IPS DF 19.7 (cell line): ENCODE measurements at places on chromosomes 16 and 17.

GRCh38 chr16:17241264-17241835 lies 229.4 kb downstream of the XYLT1 start:
- DNase-seq = no peak

- no peak for DNase-seq
These were observed 44.8 kb upstream of the GNG13 start for GRCh38 chr16:845351-845745.

GRCh38 chr17:28598389-28598788 lies 436 bp downstream of the SPAG5 start:
- no peak for DNase-seq

DNA sequence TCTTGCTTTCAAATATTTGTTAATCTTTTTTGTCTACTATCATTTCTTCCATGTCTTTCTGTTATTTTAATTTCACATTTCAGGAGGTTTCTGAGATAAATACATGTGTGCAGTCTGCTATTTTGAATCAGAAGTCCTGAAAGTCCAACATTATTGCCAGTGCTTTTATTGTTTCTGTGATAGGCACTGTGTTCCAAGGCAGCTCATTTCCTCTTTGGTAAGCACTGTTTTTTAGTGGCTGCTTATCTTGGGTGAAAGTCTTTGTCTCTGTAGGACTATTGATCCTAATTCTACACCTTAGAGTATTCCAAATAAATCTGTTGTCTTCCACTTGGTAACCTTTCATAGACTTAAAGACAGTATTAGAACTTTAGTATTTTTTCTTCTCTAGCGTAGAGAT lies 76.1 kb downstream of the PPM1E start:
- DNase-seq = no peak

DNA sequence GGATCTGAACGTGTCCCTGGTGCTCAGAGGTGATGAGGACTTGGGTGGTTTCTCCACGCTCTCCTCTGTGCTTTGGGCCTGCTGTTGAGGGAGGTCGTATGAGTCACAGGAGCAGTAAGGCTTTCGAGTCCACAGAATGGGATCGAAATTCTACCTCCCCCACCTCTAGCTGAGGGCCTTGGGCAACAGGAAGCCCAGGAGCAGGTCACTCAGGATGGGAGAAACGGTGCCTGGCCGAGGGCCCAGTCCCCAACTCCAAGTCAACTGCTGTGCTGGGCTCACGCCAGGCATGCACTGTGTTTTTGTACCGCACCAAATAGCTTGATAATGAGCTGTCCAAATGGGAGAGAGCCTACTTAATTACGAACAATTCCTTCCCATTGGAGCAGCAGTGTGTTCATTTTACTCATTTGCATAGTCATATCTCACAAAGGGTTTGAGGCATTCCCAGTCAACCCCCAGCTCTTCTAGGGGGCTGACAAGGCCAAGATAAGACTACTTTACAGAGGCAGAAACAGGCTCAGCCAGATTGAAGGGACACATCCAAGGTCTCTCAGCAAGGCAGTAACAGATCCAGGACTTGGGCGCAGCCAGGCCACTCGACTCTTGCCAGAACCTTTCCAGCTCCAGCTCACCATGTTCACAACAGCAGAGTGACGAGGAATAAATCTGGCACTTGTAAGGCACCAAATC lies 53.6 kb downstream of the WNT3 start:
- no peak for DNase-seq

- DNase-seq = no peak
These were observed 64.6 kb downstream of the KPNA2 start for GRCh38 chr17:68100000-68100641.

DNA sequence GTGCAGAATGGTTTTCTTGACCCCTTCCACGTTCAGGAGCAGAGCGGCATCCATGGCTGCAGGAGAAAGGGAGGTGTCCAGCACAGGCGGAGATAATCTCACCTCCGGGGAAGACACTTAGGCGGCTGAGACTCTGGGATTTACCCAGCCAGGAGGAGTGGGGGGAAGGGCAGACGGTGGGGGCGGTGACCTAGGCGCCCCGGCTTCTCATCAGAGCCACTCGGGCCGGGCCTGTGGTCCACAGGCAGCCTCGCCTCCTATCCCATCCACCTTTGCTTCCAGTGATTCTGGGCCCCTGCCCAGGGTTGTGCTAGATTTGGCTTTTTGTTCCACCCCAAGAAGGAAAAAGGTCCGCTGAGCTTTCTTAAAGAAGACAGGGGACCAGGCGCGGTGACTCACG lies at the start of gene AIPL1:
TSS of gene AIPL1 (minus strand) at position 71 of the 400 bp plus-strand sequence. CDS start at position 54, 17 bp downstream.
- no peak for DNase-seq

- DNase-seq = no peak
These were observed 244.6 kb upstream of the PSMD7 start for GRCh38 chr16:74052016-74052415.

- DNase-seq = no peak
These were observed 67.2 kb downstream of the USP22 start for GRCh38 chr17:20975566-20975965.

- DNase-seq = no peak
These were observed 49.6 kb downstream of the PITPNM3 start for GRCh38 chr17:6506679-6507231.

- DNase-seq = no peak
These were observed 63.5 kb downstream of the SPACA3 start for GRCh38 chr17:33055171-33055611.

DNA sequence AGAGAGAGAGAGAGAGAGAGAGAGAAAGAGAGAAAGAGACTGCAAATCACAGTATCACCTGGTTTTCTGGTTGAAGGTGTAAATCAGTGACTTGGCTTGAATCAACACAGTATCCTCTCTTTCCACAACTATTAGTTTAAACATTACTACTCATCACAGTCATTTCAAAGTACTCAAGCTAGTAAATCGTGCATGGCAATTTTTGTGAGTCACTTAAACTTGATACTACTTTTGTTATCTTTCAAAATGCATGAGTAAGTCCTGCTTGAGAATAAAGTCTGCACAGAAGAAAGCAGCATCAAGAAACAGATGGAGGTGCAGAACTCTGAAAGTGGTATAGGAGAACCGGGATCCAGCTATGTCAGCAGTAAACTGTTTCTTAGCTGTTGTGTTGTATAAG lies 535.4 kb downstream of the CDH8 start:
- no peak for DNase-seq
